RWPE2 (cell line): ENCODE measurements at places on chromosomes 2 and 18.

DNA sequence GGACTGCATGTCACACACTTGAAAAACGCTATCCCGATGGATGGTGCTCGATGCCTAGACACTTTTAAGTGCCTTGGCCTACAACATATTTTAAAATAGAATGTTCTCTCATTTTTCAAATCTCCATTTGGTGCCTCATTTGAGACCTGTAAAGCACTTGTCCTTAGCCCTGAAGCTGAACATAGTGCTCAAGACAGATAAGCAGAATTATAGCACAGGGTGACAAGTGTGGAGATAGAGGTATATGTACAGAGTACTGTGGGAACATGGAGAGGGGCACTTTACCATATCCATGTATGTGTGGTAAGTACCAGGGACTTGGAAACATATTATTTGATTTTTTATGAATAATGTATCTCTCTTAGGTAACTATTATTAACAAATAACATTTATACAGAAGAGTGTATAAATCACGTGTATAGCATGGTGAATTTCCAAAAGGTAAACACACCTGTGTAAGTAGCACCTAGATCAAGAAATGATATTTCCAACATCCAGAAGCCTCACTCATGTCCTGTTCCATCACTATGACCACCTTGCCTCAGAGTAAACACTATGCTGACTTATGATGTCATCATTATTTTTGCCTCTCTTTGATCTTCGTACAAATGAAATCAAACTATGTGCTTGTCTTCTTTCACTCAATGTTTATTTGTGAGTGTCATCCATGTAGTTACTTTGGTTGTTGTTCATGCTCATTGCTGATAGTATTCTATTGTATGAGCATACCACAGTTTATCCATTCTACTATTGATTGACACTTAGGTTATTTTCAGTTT, 103.6 kb downstream of the BABAM2 start:
- no peaks in the 10 kb centered on the region for H3K36me3 ChIP-seq
- H3K4me3 ChIP-seq = no peak overlapping the region
- no peak for DNase-seq
- peaks cover 38% of the 10 kb centered on the region for H3K4me1 ChIP-seq

DNA sequence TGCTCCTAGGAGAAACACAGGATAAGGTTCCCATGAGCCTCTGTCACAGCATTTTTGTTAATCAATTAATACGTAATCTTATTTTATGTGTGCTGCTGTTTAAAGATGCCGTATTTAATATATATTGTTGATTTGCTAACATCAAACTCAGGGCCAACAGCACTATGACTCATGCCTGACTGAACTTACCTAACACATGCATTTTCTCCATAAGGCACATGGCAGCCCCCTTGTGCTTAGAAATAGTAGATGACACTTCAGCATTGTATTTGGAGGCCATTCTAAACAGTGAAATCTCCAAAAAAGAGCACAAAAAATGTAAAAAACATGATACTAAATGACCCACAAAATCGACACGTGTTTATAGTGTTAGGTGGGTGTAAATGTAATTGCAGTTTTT, 314.8 kb downstream of the MYCN start:
- no peaks in the 10 kb centered on the region for H3K27me3 ChIP-seq
- H3K4me3 ChIP-seq = no peak overlapping the region
- no peak for DNase-seq
- H3K4me1 ChIP-seq = no peaks in the 10 kb centered on the region

GRCh38 chr2:238506371-238507068, 79.8 kb downstream of the ASB1 start:
- H3K4me1 ChIP-seq = no peaks in the 10 kb centered on the region
- no peak overlapping the region for H3K27ac ChIP-seq
- peak; percentile 30 for DNase-seq
- H3K4me3 ChIP-seq = no peak overlapping the region
- no peaks in the 10 kb centered on the region for H3K27me3 ChIP-seq

DNA sequence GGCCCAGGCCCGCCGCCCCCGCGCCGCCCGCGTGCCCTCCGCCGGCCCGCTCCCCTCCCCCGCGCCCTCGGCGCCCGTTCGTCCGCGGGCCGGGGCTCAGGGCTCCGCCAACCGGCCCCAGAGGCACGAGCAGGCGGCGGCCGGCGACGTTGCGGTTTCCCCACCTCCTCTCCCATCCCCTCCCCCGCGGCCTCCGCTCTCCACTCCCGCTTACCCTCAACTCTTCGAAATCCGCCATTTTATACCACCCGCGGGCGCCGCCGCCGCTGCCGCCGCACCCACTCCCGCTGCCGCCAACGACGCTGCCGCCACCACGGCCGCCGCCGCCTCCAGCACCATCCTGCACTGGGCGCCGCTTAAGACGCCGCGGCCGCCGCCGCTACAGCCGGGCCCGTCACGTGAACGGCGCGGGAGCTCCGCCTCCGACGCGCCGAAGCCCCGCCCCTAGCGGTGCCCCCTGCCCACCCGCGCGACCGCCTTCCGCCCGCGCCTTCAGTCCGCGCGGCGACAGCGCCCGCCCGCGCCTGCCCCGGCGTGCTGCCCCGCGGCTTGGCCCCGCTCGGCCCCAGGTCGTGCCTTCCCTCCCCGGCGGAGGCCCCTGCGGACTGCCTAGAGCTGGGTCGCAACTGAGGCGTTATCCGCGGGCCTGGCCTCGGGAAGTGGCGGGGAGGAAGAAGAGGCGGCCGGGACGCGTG, at the start of the genes KATNAL2 and PIAS2:
Gene KATNAL2 (plus strand): TSS at position 495 of the 695 bp plus-strand sequence. CDS start 29,271 bp downstream, outside the sequence.
Gene PIAS2 (minus strand): TSS at position 400 of the 695 bp plus-strand sequence. CDS start 162 bp downstream, at position 238.
- H3K4me3 ChIP-seq = peak within 1 kb of the TSS; percentile 82
- peak within 1 kb of the TSS; percentile 61 for H3K27ac ChIP-seq
- H3K27me3 ChIP-seq = no peaks in the 10 kb centered on the region
- H3K4me1 ChIP-seq = peaks cover 16% of the 10 kb centered on the region
- DNase-seq = peak; percentile 56
- H3K36me3 ChIP-seq = 0 out of 2 replicates have a peak, but pooled peaks cover under 1% of the 10 kb centered on the region

- no peak for DNase-seq
Measured at GRCh38 chr18:24534737-24535136, 74.3 kb downstream of the HRH4 start.

GRCh38 chr2:64414736-64415435, 39.1 kb upstream of the LGALSL start:
- H3K27ac ChIP-seq = no peak overlapping the region
- H3K4me3 ChIP-seq = no peak overlapping the region
- H3K4me1 ChIP-seq = no peaks in the 10 kb centered on the region
- DNase-seq = no peak
- no peaks in the 10 kb centered on the region for H3K36me3 ChIP-seq
